DMS 273 treated with DMSO at 0.1 percent for 48 hours (cell line): ENCODE measurements at places on chromosomes 12 and 14.

DNA sequence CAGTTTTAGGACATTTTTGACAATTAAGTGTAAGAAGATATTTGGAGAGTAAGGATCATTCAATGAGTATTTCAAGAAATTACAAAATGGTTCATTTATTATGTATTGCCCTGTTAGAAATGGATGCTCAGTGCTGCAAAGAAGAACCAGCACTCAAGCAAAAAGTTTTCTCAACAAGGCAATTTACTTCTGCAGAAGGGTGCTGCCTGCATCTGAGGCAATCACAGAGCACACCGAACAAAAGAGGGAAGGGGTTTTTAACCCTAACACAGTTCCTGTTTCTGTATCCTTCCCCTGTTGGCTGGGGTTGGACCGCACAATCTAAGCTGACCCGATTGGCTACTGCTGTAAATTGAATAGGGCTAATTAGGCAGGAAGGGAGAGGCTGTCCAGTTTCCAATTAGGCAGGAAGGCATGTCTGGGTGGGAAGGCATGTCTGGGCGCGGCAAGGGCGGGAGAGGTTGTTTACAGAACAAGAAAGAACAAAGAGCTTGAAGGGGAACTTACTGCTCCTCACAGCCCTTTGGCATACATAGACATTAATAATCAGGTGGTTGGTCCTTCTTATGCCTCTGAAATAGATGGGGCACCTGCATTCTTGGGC is 41.4 kb downstream of the SPTSSA start:
- DNase-seq: no peak

DNA sequence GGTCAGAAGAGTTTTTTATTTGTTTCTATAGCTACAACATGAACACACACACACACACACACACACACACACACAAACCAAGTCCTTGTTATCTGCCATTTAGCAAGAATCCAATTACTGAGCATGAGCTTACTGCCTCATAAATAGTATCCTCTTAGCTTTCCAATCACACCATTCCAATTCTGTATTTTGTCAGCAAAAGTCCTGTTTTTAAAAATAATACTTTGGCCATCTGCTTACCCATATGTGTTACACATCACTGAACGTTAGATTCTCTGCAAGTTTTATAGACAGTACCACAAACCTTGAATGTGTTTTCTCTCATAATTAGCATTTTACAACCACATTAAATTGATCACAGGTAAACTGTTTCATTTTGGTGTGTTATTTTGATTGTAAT is 1905.4 kb upstream of the FLRT2 start:
- no peak for DNase-seq

- DNase-seq: no peak
These were observed 49.7 kb upstream of the DCD start for GRCh38 chr12:54697851-54698250.

- DNase-seq: no peak
These were observed 41.3 kb downstream of the FANCM start for GRCh38 chr14:45177076-45177475.

- no peak for DNase-seq
These were observed 619.9 kb downstream of the AACS start for GRCh38 chr12:125684968-125685790.

- no peak for DNase-seq
These were observed 4.7 kb upstream of the ITGB7 start for GRCh38 chr12:53211476-53212381.

DNA sequence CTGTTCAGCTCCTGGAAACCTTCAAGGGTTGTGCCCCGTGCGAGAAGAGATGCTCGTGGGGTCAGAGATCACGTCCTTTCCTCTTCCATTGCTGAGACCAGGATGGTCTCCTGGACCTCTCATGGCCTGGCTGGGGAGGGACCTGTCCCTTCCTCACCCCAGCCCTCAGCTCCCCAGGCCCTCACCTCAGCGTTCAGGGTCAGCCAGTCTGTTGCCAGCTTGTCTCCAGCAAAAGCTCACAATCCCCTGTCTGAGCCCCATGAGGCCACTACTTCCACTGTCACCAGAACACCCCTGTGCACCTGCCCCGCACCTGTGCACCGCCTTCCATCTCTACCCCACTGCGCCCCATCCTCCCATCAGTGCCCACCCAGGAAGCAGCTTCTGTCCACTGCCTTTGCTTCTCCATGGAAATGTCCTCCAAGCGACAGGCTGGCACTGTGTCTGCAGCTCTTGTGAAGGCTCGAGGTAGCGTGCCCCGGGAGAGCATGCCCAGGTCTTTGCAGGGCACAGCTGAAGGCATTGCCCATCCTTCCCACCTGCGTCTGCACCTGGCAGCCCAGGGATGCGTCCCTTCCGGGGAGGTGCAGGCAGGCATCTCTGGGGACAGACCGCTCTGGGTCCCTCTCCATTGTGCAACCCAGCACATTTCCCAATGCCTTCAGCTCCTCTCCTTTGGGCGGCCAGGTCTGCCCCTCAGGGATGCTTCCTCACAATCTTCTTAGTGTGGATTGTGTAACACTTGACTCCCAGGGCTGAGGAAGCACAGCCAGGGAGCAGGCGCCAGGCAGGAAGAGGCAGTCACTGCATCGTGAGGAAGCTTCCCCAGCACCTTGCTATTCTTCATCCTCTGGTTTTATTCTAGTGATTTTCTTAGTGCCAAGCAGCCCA is 179.6 kb downstream of the ADGRD1 start:
- DNase-seq: no peak

DNA sequence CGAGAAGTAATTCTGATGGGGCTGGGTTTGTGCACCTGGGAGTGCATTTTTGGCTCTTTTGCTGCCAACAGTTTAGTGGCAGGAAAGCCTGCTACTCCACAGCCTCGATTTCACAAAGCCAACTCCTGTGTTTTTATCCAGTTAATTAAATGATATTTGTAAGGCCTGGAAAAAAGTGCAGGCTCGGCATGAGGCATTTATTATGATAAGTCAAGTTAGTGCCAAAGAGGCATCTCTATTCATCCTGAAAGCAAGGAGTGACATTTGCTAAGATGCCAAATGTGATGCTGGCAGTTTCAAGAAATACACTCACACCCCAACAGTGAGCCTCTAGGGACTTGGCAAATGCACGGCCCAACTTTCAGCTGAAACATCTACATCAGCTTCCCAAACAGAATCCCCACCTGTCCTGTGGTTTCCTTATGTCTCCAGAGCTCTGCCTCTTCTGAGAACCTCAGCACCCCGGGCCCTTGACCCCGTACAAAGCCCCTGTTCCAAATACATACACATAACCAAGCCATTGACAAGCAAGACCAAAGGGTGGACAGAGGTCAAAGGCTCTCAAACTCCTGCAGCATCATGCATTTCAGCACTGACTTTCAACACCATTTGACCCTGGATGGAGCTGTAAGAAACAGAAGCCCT is 955.1 kb upstream of the TMEM132C start:
- DNase-seq: no peak

DNA sequence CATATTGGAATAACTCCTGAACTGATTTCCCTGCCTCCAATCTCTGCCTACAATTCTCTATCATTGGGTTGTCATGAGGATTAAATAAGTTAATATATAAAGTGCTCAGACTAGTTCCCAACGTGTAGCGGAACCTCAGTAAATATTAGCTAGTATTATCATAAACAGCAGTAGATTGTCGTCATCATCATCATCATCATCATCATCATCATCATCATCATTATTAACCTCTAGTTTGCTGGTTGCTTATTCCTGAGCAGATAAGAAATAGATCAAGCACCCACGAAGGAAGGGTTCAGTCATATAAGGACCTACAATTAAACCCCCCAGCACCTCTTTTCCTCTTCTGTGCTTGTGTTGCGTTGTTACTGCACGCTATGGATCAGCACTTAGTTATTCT is 48.8 kb upstream of the PARP11 start:
- no peak for DNase-seq
